Activated T-helper 1 cell treated with anti-CD3 and anti-CD28 coated beads, Interleukin-12 subunit alpha, Interleukin-12 subunit beta, Interleukin-2, Interleukin-4 antibody, amounts not matched to agents 30 ng/mL and 10 ng/mL and 1 ng/mL, durations not matched to agents 14 hours and 24 hours and 36 hours (primary cell): ENCODE measurements at places on chromosomes 1 and 21. TPM values are rescaled to one million over a fixed set of nuclear protein-coding genes. Genes with fewer than 3 reads are reported as not detected.

GRCh38 chr1:48693674-48694320 is 82.9 kb downstream of the BEND5 start:
- no peak for DNase-seq
- H3K27me3 ChIP-seq, result no peaks in the 10 kb centered on the region
- H3K27ac ChIP-seq, result no peak overlapping the region
- H3K36me3 ChIP-seq, result no peaks in the 10 kb centered on the region
- no peaks in the 10 kb centered on the region for H3K4me1 ChIP-seq

Gene RNF11
- total RNA-seq, result 28.4 and 29.6 TPM in 2 replicates

- H3K36me3 ChIP-seq, result no peaks in the 10 kb centered on the region
- H3K4me1 ChIP-seq, result no peaks in the 10 kb centered on the region
- no peak overlapping the region for H3K27ac ChIP-seq
- no peaks in the 10 kb centered on the region for H3K27me3 ChIP-seq
- no peak overlapping the region for H3K4me3 ChIP-seq
Observed at GRCh38 chr1:185934476-185935189, 200.4 kb downstream of the HMCN1 start.

- H3K36me3 ChIP-seq, result no peaks in the 10 kb centered on the region
- H3K4me3 ChIP-seq, result peak overlapping the region; percentile 6
- peak overlapping the region; percentile 83 for H3K27ac ChIP-seq
- H3K4me1 ChIP-seq, result peaks cover 17% of the 10 kb centered on the region
- peak; percentile 12 for DNase-seq
Observed at GRCh38 chr1:20248971-20249612, 41.6 kb upstream of the VWA5B1 start.

Gene CD34
- total RNA-seq, result not detected in 2 replicates

DNA sequence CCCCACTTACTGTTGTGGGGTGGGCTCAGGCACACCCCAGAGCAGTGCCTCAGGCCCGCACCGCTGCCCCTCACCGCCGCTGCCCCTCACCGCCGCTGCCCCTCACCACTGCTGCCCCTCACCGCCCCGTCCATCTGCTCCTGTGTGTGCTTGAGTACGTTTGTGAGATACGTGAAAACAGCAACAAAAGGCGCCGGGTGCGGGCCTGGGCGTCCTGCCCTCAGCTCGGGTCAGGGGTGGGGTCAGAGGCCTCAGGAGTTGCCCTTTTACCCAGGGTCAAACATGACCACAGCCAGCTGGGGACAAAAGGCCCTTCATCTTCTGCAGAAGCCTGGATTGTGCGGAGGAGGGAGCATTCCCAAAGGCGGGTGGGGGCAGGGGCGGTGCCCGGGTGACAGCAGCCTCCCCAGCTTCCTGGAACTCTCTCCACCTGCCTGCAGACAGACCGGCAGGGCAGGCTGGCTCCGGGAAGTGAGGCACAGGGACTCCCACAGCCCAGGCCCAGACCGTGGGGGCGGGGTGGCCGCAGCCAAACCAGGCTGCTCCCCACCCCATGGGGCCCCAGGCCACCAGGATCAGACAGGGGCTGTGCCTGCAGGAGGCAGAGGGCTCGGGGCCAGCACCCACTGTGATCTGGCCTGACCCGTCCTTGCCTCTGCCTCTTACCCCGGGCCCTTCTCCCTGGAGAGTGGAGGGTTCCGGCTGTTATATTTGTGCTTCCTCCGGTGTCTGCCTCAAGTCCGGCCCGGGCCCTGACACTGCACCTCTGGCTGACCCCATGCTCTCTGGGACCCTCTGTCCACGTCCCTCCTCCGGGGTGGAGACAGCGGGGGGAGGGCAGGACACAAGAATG is 2.3 kb upstream of the VWA1 start:
- H3K27me3 ChIP-seq, result peaks cover 21% of the 10 kb centered on the region
- no peak overlapping the region for H3K4me3 ChIP-seq
- no peaks in the 10 kb centered on the region for H3K36me3 ChIP-seq

GRCh38 chr1:210876275-210876674 is 257.7 kb downstream of the KCNH1 start:
- no peak overlapping the region for H3K4me3 ChIP-seq
- no peak overlapping the region for H3K27ac ChIP-seq
- peaks cover 8% of the 10 kb centered on the region for H3K27me3 ChIP-seq
- DNase-seq, result no peak

GRCh38 chr1:185337246-185337645 is 20.2 kb upstream of the IVNS1ABP start:
- no peak for DNase-seq
- no peak overlapping the region for H3K27ac ChIP-seq
- peaks cover 50% of the 10 kb centered on the region for H3K4me1 ChIP-seq
- H3K36me3 ChIP-seq, result peaks cover 12% of the 10 kb centered on the region

- no peak for DNase-seq
- H3K36me3 ChIP-seq, result no peaks in the 10 kb centered on the region
- H3K27me3 ChIP-seq, result peaks cover 4% of the 10 kb centered on the region
- H3K4me1 ChIP-seq, result no peaks in the 10 kb centered on the region
- no peak overlapping the region for H3K27ac ChIP-seq
Observed at GRCh38 chr1:1954831-1955441, 35.9 kb upstream of the TMEM52 start.

- H3K4me3 ChIP-seq, result peak overlapping the region; percentile 98
- DNase-seq, result peak; percentile 16
- H3K4me1 ChIP-seq, result peaks cover 68% of the 10 kb centered on the region
- peaks cover 2% of the 10 kb centered on the region for H3K27me3 ChIP-seq
- peak overlapping the region; percentile 72 for H3K27ac ChIP-seq
Observed at GRCh38 chr1:200409203-200409760, 554 bp downstream of the ZNF281 start.

DNA sequence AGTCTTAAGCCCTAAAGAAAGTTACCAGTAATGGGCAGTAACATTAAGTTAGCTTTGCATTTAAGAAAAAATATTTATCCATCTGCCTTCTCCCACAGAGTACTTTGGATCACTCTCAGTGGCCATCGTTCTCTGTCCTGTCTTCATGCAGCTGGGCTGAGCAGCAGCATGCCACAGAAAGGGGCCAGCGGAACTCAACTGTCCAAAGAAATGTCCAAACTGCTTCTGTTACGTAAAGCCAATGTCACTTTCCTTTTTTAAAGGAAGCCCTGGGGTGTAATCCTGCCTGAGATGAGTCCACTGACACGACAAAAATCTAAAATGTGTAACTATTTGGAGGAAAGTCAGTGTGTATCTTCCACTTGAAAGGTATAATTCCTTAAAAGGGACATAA is 291.6 kb downstream of the SMYD3 start:
- no peaks in the 10 kb centered on the region for H3K4me1 ChIP-seq
- H3K4me3 ChIP-seq, result no peak overlapping the region
- no peaks in the 10 kb centered on the region for H3K36me3 ChIP-seq

Gene LPAR3
- 0.34 and 0.47 TPM in 2 replicates for total RNA-seq

- H3K4me1 ChIP-seq, result peaks cover 58% of the 10 kb centered on the region
- H3K27ac ChIP-seq, result no peak overlapping the region
- H3K27me3 ChIP-seq, result peaks cover 1% of the 10 kb centered on the region
Observed at GRCh38 chr1:230080822-230081221, 13.8 kb downstream of the GALNT2 start.

DNA sequence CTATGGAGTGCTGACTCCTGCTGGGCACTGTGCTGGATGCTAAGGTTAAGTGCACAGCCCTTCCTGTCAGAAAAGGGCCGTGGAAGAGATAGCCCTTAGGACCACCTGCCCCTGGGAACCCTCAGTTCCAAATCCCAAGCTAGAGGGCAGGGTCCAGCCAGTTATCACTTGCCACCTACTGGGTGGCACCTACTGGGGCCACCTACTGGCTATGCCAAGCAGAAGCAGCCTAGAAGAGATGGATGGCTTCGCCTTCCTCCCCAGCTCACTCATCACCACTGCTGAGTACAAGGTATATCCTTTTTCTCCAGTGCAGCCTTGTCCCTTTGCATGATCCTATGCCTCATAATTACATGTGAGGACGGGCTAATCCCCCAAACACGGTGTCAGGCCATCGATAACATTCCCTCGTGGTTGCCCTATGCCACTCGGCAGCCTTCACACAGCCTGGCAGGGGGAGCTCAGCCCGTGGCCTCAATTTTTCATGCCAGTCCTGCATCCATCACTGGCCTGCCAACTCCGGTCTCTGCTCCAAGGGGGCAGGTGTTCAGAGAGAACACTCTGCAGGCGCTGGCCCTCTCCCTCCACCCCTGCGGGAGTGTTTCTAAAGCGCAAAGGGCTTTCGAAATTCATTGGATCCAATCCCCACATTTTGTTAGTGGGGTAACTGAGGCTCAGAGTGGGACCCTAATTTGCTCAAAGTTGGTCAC is 49.0 kb downstream of the SYT2 start:
- DNase-seq, result no peak
- H3K27ac ChIP-seq, result no peak overlapping the region
- peaks cover 25% of the 10 kb centered on the region for H3K27me3 ChIP-seq
- no peak overlapping the region for H3K4me3 ChIP-seq
- H3K4me1 ChIP-seq, result no peaks in the 10 kb centered on the region

DNA sequence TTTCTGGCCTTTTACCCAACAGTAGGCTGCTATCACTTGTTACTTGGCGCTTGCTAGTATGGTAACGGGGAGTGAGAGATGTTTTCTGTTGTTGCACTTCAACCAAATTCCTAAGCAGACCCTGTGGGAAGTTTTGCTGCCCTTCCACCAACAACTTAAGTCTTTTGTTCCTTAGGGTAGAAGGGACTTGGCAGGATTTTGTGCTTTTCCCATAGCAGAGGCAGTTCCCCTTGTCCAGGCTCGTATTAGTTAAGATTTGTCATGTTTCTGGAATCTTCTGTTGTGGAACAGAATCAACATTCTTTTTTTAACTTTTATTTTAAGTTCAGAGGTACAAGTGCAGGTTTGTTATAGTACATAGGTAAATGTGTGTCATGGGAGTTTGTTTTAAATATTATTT is 73.2 kb upstream of the SGIP1 start:
- no peak overlapping the region for H3K4me3 ChIP-seq
- no peak overlapping the region for H3K27ac ChIP-seq
- DNase-seq, result no peak
- H3K4me1 ChIP-seq, result no peaks in the 10 kb centered on the region
- peaks cover 16% of the 10 kb centered on the region for H3K27me3 ChIP-seq
- no peaks in the 10 kb centered on the region for H3K36me3 ChIP-seq

Gene C4BPA
- total RNA-seq, result not detected in 2 replicates

- H3K4me3 ChIP-seq, result no peak overlapping the region
- H3K27ac ChIP-seq, result no peak overlapping the region
- H3K36me3 ChIP-seq, result peaks cover 3% of the 10 kb centered on the region
- H3K27me3 ChIP-seq, result no peaks in the 10 kb centered on the region
Observed at GRCh38 chr1:8790987-8791386, 26.5 kb downstream of the RERE start.

DNA sequence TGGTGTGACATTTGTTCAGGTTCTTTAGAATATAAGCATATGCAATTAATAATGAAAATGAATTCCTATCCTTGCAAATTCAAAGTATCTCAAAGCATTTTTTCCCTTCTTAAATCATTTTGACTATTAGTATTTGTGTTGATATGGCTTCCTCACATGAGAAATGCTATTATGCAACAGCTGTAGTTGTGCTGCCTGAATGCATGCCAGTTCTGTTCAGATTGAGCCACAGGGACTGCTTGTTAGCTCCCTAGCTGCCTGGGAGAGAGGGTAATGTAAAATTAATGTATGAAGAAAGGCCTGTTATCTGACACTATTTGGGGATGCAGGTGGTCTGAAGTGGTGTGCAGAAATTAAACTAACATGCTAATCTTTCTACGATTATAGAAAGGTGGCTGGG is 45.5 kb downstream of the CACHD1 start:
- no peak overlapping the region for H3K27ac ChIP-seq
- H3K4me1 ChIP-seq, result no peaks in the 10 kb centered on the region
- H3K27me3 ChIP-seq, result peaks cover 3% of the 10 kb centered on the region
- no peak overlapping the region for H3K4me3 ChIP-seq
- no peaks in the 10 kb centered on the region for H3K36me3 ChIP-seq
- DNase-seq, result no peak

Gene CCDC28B
- total RNA-seq, result 28.2 and 32.6 TPM in 2 replicates

Gene CYP2J2
- 0.44 and 0.54 TPM in 2 replicates for total RNA-seq

- H3K27me3 ChIP-seq, result peaks cover 4% of the 10 kb centered on the region
- H3K27ac ChIP-seq, result peak overlapping the region; percentile 96
- H3K4me3 ChIP-seq, result peak overlapping the region; percentile 98
- H3K4me1 ChIP-seq, result peaks cover 44% of the 10 kb centered on the region
Observed at GRCh38 chr1:34858901-34859445, 576 bp downstream of the SMIM12 start.

- no peaks in the 10 kb centered on the region for H3K36me3 ChIP-seq
- no peak overlapping the region for H3K4me3 ChIP-seq
- peaks cover 4% of the 10 kb centered on the region for H3K27me3 ChIP-seq
- no peak overlapping the region for H3K27ac ChIP-seq
- DNase-seq, result no peak
Observed at GRCh38 chr1:60223158-60223557, 149.6 kb upstream of the C1orf87 start.

- no peak for DNase-seq
- no peak overlapping the region for H3K27ac ChIP-seq
Observed at GRCh38 chr1:233707153-233707879, 93.4 kb downstream of the KCNK1 start.

DNA sequence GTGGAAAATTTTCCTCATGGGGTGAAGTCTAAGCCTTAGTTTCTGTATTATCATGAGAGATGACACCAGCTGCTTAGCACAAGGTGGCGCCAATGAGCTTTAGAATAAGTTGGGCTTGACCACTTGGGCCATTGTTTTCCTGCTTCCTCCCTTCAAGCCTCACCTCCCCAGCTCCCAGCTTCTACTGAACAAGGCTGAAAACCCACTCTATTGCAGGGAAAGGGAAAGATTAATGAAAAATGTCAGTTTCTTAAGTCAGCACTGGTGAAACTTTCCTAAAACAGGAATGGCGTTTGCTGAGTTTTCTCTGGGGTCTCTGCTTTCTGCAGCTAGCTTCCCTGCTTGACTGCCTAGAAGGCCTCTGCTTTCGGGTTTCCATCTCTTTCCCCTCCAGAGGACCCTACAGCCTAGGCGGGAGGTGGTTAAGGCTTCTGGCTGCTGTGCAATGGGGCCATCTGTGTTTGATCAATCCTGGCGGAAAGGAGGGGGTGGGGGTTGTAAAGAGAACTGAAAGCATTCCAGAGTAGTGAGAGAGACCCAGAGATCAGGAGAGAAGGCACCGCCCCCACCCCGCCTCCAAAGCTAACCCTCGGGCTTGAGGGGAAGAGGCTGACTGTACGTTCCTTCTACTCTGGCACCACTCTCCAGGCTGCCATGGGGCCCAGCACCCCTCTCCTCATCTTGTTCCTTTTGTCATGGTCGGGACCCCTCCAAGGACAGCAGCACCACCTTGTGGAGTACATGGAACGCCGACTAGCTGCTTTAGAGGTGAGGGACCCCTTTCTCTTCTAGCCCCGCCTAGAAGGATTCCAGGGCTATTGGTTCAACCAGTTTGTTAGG is at the start of gene OLFML3:
Gene OLFML3, plus strand, starts transcription at position 612 of the 840 bp plus-strand sequence. Its CDS starts 43 bp downstream, at position 655.
- peaks cover 13% of the 10 kb centered on the region for H3K36me3 ChIP-seq
- DNase-seq, result no peak
- H3K4me1 ChIP-seq, result peaks cover 43% of the 10 kb centered on the region

Gene LIN28A
- not detected in 2 replicates for total RNA-seq

- H3K4me1 ChIP-seq, result no peaks in the 10 kb centered on the region
- H3K36me3 ChIP-seq, result no peaks in the 10 kb centered on the region
- H3K4me3 ChIP-seq, result no peak overlapping the region
- H3K27ac ChIP-seq, result no peak overlapping the region
- H3K27me3 ChIP-seq, result no peaks in the 10 kb centered on the region
Observed at GRCh38 chr1:72635719-72636118, 353.4 kb upstream of the NEGR1 start.

DNA sequence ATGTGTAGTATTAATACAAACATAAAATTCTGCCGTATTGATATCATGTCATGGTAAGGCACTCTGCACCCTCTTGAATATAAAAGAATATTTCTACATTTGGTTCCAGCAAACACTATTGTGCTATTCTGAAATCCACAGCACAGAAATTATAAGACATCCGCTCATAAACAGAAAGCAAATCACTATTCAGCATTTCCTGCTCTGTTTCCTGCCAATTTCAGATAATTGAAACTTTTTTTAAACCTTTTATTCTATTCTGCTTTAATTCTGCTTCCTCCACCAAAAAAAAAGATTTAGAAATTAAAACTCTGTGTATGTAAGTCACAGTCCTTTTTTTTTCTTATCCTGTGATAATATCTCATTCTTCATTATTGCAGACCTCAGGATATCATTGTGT is 39.6 kb upstream of the PLEKHO1 start:
- peak overlapping the region; percentile 61 for H3K4me3 ChIP-seq
- peak overlapping the region; percentile 74 for H3K27ac ChIP-seq
- H3K36me3 ChIP-seq, result peaks cover 42% of the 10 kb centered on the region
